ENCODE measurements at places on chromosomes 4 and X.
A peak's percentile ranks its signal among the peaks of the same experiment; 100 is the strongest.

- no peak for DNase-seq
Measured at GRCh38 chr4:31139767-31140166, 419.6 kb downstream of the PCDH7 start.

GRCh38 chr4:117327491-117327890, 242.1 kb upstream of the TRAM1L1 start:
- no peak for DNase-seq

DNA sequence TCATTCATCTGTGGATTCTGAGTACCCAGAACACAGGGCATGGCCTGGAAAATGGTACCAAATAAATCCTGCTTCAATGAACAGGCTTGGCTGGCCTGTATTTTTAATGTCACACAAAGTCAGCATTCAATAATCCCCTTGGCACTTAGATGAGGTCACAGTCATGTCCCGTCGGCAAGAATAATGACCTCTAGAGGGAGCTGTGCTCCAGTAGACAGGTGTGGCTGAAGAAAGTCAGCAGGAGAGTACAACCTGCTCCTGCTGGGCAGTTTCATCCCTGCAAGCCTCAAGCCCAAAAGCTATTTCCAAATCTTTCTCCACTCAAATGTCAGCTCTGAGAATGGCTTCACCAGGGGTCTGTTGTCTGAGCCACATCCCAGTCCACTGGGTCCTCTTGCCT, 404.0 kb upstream of the F9 start:
- peak; percentile 12 for DNase-seq

DNA sequence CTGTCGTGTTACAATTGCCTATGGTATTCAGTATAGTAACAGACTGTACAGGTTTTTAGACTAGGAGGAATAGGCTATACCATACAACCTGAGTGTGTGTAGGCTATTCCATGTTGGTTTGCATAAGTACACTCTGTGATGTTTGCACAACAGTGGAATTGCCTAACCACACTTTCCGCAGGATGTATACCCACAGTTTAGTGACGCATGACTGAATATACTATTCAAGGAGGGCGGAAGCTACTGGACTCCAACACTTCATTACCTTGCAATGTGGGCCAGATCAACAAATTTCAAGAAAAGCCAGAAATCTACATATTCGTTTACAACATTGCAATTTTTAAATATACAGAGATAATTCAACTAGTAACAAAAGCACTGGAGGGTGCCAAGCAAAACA, 317.2 kb downstream of the PDGFC start:
- DNase-seq, result no peak

DNA sequence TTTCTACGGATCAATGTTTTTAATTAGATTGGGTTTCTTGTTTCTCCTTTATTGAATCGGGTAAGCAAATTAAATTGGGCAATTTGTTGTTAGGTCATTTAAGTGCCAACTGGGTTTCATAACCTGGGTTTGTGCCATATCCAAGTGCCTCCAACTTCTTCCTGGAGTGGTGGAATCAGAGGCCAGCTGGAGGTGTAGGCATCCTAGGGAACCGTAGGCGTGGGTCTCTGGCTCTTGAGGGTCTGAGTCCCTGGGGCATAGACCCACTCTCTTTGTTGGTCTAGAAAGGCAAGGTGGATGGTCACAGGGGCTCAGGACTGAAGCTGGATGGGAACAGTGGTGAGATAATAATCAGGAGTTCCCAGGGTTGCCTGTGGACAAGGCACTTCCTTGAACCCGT, 18.3 kb downstream of the CNGA2 start:
- no peak for DNase-seq

DNA sequence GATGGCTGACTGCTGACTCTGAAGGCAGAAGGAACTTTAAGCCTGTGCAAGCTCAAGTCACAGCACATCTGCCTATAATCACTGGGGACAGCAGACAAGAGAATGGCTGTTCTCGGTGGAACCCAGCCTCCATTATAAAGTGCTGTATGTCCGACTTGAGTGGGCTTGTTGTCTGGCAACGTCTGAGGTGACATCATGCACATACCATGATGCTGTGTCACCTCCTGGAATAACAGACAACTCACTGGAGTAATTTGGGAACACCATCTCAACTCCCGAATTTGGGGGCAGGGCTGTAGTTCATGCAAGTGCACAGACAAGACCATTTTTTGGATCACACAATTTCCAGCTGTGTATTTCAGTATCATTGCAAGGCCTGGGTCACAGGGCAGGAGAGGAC, 59.8 kb upstream of the GPM6B start:
- no peak for DNase-seq

DNA sequence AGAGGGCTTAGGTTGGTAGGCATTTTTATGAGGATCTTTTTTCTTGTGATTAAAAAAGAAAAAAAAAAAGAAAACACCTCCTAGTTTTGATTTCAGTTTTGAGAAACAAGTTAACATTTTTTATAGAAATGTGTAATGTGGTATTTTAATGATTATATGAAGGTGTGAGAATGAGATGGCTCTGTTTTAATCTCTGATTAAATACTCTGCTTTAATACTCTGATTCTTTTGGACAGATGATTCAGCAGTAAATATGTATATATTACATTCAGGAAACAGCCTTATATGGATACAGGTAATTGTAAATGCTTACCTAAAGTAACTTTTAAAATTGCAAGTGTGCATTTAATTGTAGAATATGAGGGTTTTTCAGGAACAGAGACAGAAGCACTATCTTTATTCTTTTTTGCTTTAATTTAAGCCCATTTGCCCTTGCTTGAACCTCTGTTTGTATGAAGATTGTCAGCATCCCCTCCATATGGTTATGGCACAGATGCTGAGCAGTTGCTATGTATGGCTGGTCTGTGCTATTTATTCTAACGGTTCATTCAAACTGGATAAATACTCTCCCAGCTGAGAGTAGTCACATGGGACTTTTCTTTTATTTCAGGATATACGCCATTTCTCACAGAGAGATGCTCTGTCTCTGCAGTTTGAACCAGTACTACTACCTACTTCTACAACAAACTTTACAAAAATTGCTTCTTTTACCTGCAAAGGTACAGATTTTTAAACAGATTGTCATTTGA, 101.0 kb upstream of the TLR2 start:
- no peak for DNase-seq

- DNase-seq, result no peak
Measured at GRCh38 chrX:133794126-133794525, 191.3 kb downstream of the GPC3 start.

All from lung microvascular endothelial cell (primary cell).